Jurkat, Clone E6-1 (cell line): ENCODE measurements at places on chromosomes 1 and 21.

GRCh38 chr21:42666023-42666747 lies 12.8 kb downstream of the PDE9A start:
- no peak for DNase-seq

DNA sequence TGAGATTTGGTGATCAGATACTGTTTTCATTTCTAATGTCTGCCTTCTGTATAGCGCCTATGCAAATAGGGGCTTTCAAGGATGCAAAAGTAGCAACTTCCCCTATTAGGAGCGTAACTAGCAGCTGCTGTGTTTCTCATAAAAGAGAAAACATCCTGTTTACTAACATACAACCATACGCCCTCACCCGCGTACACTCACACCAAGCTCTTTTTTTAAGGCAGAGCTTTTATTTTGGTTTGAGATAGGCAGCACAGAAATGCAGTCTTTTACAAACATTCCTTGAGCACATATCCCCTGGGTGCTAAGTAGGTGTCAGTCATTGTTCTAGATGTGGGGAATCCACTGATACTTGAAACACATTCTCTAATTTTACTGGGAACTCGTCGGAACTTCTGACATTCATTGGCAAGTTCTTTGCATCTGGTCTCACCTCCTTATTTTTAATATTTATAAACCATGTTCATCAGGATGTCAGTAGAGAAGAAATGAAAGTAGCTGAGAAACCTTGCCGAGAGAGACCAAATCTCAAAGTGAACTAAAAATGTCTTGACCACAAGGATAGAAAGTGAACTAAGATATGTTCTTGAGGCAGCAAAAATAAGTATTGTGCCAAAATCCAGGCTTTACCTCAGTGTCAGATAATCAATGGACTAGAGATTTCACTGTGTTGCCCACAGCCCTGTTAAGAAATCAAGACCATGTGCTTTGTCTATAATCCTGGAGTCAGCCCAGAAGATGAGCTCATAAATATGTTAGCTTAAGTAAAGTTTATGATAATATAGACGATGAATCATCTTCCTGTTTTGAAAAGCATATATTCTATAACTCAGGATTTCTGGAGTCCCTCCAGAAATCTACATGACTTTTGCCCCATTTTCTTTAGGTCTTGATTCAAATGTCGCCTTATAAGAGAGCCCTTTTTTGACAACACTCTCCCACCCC lies 350.9 kb downstream of the ST6GALNAC3 start:
- no peak for DNase-seq

DNA sequence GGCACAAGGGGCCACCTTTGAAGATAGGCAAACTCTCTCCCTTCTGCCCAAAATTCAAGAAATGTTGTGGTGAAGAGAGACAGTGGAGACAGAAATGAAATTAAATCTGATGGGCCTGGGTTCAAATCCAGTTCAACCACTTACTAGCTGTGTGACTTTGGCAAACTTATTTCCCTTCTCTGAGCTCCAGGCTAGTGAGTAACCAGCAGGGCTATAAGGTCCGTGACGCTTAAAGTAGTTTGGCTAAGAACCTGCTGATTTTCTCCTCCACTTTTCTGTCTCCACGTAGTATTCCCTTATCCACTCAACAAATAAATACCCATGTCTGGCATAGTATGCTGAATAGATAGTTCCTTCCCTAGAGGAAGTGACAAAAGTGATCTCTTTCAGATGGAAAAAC lies 1.9 kb downstream of the SLC2A1 start:
- no peak for DNase-seq

DNA sequence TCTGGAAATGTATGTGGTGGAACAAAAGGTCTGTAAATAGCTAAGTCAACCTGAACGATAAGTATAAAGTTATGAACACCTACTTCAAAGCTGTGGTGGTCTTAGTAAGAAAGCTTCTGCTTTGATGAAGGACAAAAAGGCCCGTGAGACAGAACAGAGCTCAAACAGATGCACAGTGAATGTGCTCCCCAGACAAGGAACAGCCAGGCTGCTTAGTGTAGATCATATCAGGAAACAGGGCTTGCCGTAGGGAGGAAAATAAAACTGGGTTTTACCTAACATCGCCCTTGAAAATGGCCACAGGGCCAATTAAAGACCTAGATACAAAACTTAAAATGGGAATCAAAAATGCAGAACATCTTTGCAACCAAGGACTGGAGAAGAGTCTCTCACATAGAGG lies 40.2 kb downstream of the PRSS38 start:
- no peak for DNase-seq

DNA sequence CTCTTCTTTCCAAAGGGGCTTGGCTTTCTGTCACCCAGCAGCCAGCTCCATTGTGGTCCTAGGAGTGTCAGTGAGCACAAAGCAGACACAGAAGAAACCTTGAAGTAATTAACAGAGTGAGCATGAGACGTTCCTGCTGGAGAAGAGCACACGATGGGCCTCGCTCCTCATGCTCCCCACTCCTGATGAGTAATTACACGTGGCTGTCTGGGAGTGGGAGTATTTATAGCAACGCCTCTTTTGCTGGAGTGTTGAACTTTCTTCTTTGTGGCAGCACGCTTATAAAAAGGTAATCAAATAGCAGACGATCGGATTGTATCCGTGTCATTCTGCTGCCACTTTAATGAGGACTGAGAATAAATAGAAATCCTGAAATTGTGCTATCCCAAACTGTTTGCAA lies 185.8 kb downstream of the CAMTA1 start:
- no peak for DNase-seq
